ENCODE measurements at places on chromosomes 7 and 10.
A peak's percentile ranks its signal among the peaks of the same experiment; 100 is the strongest.

- peak; percentile 5 for DNase-seq
Observed at GRCh38 chr7:18667466-18667865, 171.9 kb downstream of the HDAC9 start.

GRCh38 chr10:44882166-44882720, 28.9 kb upstream of the TMEM72 start:
- no peak for DNase-seq

DNA sequence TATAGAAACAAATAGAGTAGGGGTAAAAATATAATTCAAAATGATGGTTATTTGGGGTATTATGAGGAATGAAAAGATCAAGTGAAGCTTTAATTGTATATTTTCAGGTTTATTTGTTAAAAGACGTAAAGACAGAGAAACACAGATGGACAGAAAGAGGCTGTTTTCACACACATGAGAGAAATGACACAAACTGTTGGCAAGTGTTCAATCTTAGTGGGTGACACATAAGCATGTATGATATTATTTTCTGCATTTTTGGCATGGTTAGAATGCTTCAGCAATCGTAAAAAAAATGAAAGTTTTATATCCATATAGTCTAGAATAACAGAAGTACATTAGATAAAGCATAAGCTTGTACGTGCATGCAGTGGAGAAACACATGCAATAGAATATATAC, 464.4 kb upstream of the AKR1E2 start:
- DNase-seq, result no peak

GRCh38 chr10:96565774-96566173, 21.0 kb downstream of the TM9SF3 start:
- DNase-seq, result no peak

DNA sequence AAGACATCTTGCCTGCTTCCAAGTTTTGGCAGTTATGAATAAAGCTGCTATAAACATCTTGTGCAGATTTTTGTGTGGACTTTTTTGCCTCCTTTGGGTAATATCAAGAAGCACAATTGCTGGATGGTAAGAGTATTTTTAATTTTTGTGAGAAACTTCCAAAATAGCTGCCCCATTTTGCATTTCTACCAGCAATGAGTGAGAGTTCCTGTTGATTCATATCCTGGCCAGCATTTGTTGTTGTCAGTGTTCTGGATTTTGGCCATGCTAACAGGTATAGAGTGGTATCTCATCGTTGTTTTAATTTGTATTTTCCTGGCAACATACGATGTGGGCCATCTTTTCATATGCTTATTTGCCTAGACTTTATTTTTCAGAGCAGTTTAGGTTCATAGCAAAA, 53.9 kb downstream of the BTAF1 start:
- no peak for DNase-seq

Measured in KBM-7 (cell line).